HepG2 (cell line): ENCODE measurements at places on chromosomes 7 and 10. TPM values are rescaled to one million over a fixed set of nuclear protein-coding genes. Genes with fewer than 3 reads are reported as not detected.
A peak's percentile ranks its signal among the peaks of the same experiment; 100 is the strongest.

Gene NUP205
- total RNA-seq = 87.2 and 123 TPM in 2 replicates

Gene HABP2
- total RNA-seq = 0.13 TPM in 1 of 2 replicates, not detected in the other

Gene NPVF
- total RNA-seq = not detected in 2 replicates

Gene TRPV5
- not detected in 2 replicates for total RNA-seq

Gene NKX2-3
- total RNA-seq = not detected in 2 replicates

DNA sequence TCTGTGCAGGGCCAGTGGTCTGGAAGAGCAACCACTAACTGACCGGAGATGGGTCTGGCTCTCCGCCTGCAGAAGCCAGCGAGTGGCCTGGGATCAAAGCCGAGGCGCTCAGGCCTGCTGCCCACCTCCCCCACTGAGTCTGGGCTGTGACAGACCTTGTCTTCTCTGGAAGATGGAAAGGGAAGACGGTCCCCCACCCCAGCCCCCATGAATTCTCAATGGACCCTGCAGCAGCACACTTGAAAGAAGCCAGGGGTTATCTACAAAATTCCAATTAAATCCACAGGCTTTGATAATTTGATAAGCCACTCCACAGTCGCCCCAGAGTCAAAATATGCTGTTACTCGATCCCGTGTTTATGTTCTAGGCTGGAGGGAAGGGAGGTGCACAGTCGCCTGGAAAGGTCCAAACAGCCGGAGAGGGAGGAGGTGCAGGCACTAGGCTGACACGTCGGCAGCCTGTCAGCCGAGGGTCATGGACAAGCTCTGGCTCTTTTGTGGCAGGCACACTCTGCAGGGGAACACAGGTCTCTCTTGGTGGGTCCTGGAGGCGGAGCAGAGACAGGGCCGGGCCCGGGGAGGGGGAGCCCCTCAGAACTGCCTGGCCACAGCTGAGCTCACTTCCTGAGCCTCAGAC is 134.9 kb downstream of the SH3PXD2A start:
- no peak for DNase-seq

DNA sequence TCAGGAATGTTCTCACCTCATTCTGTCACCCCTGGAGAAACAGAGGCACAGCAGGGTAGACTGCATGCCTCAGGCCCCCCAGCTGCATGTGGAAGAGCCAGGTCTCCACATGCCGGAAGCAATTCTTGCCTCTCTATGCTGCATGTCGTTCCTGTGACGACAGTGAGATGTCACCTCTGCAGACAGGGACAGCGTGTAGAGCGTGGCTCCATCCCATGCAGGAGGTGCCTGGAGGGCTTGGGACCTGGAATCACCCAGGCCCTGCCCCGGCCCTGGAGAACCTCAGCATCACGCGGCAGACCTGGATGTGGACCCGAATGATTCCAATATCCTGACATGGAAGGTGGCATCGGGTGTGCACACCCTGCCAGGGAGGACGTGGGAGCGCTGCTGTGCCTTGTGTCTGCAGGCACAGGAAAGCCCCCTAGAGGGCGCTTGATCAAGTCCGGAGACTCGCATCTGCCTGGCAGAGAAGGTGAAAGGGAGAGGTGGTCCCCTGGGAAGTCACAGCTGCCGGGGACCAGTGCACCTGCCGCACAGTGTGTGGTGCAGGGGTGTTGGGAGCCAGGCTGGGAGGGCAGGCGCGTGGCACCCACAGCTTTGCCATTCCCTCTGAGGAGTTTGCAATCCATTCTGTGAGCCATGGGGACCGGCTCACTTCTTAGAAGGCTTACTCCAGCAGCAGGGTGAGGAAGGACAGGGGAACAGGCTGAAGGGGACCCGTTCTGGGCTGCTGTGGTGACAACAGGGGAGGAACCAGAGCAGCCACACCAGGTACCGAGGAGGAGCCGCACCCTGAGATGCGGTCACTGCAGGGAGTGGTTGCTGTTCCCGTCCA is 45.3 kb upstream of the EN2 start:
- DNase-seq = peak; percentile 42

GRCh38 chr10:97071496-97071895 is 114.3 kb downstream of the SLIT1 start:
- DNase-seq = no peak

GRCh38 chr10:32171204-32171603 is 115.0 kb upstream of the KIF5B start:
- DNase-seq = peak; percentile 64

- no peak for DNase-seq
These were observed 40.2 kb downstream of the FRMPD2 start for GRCh38 chr10:48234295-48234694.

DNA sequence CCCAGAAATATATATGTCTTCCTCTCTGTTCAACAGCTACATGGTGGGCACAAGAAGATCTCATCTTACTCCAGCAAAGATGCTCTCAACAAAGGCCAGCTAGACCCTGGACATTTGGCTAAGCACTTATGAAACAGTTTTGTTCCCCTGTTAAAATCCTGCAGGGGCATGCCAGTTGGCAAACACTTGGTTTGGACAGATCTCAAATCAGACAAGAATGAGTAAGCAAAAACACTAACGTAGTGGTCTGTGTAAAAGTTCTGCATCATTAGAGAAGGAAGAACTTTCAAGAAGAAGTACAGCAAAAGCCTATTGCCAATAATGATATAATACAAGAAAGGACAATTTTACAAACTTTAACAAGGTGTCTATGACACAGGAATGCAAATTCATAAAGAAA is 125.6 kb downstream of the CALN1 start:
- no peak for DNase-seq

DNA sequence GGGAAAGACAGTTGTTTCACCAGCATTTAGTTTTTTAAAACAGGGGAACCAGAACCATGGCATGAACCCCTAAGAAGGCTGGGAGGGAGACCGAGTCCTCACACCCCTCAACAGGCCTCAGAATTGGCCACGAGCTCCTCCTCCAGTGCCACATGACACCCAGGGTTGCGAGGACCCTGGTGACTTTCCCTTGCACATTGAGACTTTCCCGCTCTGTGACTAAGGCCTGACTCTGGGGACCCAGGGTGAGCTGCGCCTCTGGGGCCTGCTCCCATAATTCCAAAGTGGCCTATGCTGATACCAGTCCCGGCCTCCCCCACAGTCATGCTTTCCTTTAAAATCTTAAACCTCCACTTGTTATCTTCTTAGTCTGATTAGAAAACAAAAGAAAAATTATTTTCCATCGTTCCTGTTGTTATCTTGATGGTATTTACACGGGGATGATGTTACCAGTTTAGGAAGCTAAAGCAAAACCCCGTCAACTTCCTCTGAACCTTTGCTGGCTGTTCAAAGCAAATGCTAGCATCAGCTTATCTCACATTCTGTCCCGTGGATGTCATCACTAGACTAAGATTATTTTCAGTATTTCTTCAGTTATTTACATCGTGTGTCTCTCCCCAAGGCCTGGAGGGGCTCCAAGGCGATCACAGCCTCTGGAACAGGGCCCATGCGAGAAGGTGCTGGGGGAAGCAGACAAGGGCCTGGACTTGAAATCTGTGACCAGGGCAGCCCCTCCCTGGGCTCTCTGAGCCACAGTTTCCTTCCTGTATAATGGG is 42.1 kb downstream of the FAM53B start:
- no peak for DNase-seq

GRCh38 chr7:102843850-102844249 is 69.0 kb upstream of the LRRC17 start:
- no peak for DNase-seq

DNA sequence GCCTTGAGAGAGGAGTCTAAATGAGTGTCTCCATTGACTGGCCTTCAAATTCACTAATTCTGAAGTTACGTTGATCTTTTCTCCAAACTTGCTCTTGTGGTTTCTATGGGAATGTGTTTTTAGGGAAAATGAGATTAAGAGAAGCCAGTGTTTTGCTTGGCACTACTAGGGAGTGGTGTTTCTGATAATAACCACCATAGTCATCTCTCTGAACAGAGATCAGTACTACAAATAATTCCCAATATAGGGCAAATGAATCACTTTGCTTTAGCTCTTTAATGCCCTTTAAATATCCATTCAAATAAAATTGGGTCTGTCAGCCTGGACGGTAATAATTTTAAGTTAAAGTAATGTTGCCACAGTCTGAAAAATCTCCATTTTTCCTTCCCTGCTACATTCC is 90.8 kb downstream of the NRF1 start:
- DNase-seq = no peak

- DNase-seq = peak; percentile 38
These were observed 139.8 kb upstream of the AOAH start for GRCh38 chr7:36863901-36864701.

DNA sequence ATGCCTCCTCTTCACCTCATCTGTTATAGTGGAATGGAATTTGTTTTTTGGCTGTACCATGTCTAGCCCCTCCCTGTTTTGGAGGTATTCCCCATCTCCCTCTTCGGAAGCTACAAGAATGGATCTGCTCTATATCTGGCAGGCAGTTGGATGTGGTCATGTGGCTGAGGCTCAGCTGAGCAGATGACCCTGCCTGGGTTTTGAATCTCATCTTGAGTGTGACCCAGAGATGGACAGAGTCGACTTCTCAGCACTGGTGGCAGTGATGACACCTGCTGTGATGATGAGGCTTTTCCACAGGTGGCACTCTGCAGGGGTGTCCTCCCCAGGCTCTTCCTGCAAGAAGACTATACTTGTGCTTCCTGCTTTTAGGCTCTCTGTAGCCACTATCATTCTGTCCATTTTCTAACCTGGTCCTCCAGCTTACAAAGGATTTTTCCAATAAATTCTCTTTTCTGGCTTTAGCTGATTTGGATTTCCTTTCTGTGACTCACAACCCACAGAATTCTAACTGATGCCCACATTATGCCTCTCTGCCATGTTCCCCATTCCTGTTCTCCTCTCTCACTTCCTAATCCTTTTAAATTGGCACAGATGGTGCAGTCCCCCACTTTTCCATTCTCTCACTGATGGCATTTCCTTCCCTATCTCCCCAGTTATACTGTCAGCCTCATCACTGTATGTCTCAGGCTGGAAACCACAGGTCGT is 7.5 kb upstream of the ARHGAP22 start:
- DNase-seq = no peak

DNA sequence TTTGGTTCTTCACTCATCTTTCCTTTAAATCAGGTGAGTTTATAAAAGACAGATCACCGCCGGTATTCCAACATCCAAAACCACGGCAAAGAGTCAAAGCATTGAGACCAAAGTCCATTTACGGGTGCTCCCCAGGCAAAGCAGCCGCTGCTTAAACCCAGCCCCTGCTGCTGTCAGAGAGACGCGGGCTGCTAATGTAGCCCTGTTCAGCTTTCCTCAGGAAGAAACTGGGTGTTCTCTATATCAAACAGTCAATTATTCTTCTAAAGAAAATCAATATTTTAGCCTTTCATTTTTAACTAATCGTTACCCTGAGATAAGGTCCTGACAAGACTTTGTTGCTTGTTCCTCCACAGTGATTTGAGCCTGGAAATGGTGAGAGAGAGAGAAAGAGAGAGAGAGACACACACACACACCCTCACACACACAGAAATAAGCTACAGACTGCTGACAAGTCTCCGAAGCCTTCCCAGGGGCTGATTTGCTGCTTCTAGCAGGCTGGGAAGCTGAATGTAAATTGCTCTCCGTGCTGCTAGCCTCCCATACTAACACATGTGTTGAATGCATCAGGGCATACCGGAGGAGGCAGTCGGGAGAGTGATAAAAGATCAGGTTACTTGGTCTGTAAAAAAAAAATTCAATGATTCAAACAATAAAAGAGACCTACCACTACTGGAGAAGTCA is 183.0 kb upstream of the ANK3 start:
- DNase-seq = peak; percentile 12

DNA sequence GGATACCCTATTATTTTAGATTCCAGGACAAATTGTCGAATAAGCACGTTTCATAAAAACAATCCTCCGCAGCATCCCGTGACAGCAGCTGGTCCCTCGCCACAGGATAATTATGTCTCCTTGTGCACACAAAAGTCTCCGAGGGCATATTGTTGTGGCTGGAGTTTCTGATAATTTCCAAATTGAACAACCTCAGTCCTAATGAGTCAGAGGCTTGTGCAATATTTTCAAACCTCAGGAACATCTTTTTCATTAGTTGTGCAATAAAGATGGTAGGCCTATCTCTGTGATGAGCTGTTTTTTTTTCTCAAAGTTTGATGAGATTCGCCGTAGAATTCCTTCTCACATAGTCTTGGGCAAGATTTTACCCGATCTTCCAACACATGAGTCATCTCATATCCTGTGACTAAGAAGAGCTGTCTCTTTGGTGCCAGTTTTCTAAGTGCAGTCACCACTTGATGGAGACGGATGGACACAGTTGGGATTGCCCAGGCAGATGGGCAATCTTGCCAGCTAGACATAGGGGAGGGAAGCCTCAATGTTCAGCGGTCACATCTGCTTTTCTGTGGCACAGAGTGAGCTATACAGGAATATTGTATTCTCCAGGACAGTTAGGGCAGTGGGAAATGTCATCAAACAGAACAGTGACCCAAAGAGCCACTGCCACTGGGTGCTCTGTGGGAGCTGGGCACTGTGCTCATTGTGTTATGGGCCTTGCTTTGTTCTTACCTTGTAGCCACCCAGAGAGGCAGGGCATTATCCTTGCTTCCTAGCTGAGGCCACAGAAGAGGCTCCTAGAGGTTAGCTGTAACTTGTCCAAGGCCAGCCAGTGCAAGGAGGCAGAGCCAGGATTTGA is 7.8 kb downstream of the HTRA1 start:
- DNase-seq = peak; percentile 6

DNA sequence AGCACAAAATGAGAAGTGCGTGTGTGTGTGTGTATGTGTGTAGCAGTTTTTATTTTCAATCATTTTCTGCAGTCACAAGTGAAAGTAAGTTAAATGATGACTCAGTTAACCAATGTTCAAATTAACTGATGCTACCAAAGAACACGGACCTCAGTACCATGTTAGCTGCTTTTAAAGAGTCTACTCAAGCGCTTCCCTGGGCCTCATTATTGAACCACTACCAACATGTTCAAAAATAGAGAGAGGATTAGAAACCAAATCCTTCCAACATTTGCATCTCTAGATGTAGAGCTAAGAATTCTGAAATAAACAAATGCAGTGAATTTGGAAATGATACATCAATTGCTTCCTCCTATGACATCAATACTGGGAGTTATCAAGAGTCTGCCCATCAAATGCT is at the start of gene TAS2R39:
TSS of gene TAS2R39 (plus strand) at position 396 of the 400 bp plus-strand sequence. CDS start at position 396, 0 bp downstream.
- DNase-seq = no peak

DNA sequence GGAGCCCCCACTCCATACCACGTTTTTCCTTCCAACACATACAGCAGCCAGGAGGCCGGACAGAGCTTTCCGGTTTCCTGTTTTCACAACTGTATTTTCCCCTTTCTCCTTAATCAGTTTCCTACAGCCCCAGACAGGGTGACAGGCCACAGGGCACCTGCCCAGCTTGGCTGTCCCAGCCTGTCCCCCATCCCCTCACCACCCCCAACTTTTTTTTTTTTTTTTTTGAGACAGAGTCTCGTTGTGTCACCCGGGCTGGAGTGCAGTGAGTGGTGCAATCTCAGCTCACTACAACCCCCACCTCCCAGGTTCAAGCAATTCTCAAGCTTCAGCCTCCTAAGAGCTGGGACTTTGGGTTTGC is 10.3 kb upstream of the HSPB1 start:
- DNase-seq = peak; percentile 40

- DNase-seq = no peak
These were observed 765 bp downstream of the CCAR1 start for GRCh38 chr10:68721673-68722335.

GRCh38 chr7:135322571-135323340 is 89.1 kb downstream of the STRA8 start:
- no peak for DNase-seq

- no peak for DNase-seq
These were observed 40.2 kb upstream of the FRMD4A start for GRCh38 chr10:14370894-14371293.
